Umbilical cord (tissue), 2 donors: ENCODE measurements at places on chromosomes 11 and 22.
A peak's percentile ranks its signal among the peaks of the same experiment; 100 is the strongest.

- no peak for DNase-seq
Measured at GRCh38 chr11:446891-447290, 3.2 kb upstream of the PTDSS2 start.

DNA sequence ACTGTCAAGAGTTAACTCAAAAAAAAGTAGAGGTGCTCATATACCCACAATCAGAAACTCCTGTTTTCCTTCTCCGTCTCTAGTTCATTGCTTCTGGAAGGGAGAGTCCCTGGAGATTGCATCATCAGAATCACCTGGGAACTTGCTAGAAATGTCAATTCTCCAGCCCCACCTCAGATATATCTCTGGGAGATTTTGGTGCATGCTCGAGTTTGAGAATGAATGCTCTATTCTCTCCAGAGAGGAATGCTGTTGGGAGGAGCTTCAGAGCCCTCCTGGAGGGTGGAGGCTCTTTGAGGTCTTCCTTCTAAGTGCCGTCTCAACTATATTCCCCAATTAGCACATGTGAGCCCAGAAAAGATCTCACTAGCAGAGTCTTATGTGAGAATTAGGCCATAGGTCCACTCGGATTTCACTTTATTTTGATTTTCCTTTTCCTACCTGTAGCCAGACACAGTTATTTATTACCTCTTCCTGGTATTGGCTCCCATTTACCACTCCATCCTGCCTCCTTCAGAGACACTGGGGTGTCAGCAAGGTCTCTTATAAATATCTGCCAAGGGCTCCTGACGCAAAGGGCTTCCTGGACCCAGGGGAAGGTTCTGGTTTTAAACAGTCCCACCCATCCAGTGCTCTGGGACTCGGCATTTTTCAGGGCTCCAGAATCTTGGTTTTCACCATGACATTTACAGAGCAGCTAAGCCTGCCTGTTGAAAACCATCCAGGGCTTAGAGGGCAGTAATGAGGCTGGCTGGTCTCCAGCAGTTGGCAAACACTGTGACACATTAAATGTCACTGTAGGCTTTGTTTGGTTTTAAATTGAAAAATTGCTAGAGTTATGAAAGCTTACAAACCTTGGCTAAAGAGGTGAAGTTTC lies 136.2 kb downstream of the CD44 start:
- no peak for DNase-seq

DNA sequence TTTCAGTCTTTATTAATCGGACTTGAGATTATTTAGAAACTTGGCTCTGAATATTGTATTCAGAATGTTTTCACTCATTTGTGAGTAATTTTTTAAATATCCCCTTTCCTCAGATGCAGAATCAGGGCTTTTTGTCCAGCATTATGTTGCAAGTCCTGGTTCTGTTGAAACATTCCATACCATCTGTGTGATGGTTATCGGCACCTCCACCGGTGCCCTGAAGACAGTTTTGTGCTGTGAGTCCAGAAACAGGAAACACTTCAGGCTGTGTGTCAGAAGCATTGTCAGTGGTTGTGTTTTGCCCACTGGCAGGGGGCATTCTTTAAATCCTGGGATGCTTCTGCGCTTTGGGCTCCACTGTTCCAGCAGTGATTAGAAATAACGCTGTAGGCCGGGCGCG lies 20.4 kb downstream of the CDPF1 start:
- no peak for DNase-seq

DNA sequence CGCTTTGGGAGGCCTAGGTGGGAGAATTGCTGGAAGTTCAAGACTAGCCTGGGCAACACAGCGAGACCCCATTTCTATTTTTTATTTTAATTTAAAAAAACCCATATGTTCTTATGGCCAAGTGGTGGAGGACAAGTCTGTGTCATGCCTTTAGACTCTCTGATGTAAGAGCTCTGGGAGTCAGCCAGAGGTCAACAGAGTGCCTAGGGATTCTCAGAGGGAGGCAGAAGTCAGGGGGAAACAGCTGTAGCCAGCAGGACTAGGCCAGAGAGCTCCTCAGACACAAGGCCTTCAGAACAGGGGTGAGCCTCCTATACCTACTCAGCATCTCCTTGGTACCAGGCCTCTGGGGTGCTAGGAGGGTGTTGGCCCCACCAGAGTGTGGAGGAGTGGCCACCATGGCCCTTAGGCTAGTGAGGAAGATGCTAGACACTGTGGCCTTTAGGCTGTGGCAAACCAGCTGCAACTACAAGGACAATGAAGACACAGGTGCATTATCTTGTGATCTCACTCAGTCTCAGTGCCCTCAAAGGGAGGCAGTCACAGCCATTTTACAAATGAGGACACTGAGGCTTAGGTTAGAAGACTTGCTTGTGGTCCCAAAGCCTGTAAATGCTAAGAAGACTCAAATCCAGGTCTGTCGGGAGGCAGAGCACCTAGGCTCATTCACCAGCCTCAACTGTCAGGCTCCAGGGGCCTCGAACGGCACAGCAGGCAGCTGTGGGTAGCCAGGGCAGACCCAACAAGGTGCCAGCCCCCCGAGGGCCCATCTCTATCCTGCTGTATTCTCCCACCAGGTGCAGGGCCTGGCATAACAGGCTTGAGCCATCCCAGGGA lies 5.0 kb downstream of the ZP1 start:
- peak; percentile 47 for DNase-seq
